ENCODE measurements at places on chromosomes 7 and 10.

- no peak for DNase-seq
Observed at GRCh38 chr7:1663857-1664651, 6.0 kb upstream of the ELFN1 start.

GRCh38 chr10:79491143-79491835, 21.0 kb upstream of the EIF5AL1 start:
- no peak for DNase-seq

GRCh38 chr7:70694971-70695794, 436.8 kb upstream of the GALNT17 start:
- DNase-seq, result no peak

- no peak for DNase-seq
Observed at GRCh38 chr7:134254311-134254710, 62.4 kb downstream of the SLC35B4 start.

- DNase-seq, result no peak
Observed at GRCh38 chr10:78973901-78974616, 94.7 kb upstream of the ZMIZ1 start.
